ENCODE measurements at places on chromosomes 6 and 20.

DNA sequence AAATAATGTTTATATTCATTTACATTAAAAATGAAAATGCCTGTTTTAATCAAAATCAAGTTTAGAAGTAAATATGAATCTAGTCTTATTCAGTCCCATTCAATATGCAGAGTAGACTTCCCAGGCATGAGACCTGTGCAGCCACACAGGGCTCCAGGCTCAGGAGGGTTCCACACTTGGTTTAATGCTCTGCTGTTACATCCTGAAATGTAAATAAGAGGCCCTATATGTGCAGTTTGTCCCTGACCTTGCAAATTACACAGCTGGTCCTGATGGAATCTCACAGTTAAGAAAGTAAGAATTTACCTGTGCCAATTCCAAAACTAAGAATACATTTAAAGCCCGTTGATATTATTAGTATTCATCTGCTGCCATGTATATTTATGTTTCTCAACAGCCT is 79.4 kb downstream of the ARHGAP18 start:
- DNase-seq: no peak

GRCh38 chr6:24935366-24936152 is at the start of gene RIPOR2:
Gene RIPOR2, minus strand, starts transcription at chr6:24935960. Its CDS starts 62 bp downstream, at chr6:24935898.
- DNase-seq: no peak

DNA sequence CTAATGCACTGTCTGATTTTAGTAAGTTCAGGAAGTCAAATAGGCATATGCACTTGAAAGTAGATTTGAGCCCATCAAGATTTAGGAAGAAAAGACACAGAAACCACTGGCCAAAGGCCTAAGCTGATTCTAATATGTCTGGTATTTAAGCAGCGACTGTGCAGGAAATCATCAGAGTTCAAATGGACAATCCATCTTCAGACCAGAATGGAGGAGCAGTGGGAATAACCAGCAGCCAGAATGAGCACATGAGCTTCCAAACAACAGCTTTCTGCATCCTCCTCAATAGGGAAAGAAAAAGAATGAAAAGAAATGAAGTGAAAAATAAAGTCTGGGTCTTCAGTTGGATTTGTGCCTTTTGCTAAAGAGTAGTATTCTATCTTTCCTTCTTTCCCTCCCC is 50.6 kb downstream of the SOD2 start:
- DNase-seq: peak; percentile 20

- DNase-seq: peak; percentile 79
Observed at GRCh38 chr6:148144917-148145521, 197.6 kb upstream of the SASH1 start.

- peak; percentile 83 for DNase-seq
Observed at GRCh38 chr6:131765081-131765803, 42.6 kb upstream of the ENPP1 start.

DNA sequence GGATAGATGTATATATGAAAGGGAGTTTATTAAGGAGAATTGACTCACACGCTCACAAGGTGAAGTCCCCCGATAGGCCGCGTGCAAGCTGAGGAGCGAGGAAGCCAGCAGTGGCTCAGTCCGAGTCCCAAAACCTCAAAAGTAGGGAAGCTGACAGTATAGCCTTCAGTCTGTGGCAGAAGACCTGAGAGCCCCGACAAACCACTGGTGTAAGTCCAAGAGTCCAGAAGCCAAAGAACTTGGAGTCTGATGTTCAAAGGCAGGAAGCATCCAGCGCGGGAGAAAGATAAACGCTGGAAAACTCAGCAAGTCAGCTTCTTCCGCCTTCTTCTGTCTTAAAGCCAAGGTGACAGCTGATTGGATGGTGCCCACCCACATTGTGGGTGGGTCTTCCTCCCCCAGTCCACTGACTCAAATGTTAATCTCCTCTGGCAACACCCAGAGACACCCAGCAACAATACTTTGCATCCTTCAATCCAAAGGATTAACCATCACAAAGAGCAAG is 102.6 kb upstream of the GJE1 start:
- no peak for DNase-seq

GRCh38 chr6:34242252-34243130 is 5.8 kb downstream of the HMGA1 start:
- DNase-seq: no peak

DNA sequence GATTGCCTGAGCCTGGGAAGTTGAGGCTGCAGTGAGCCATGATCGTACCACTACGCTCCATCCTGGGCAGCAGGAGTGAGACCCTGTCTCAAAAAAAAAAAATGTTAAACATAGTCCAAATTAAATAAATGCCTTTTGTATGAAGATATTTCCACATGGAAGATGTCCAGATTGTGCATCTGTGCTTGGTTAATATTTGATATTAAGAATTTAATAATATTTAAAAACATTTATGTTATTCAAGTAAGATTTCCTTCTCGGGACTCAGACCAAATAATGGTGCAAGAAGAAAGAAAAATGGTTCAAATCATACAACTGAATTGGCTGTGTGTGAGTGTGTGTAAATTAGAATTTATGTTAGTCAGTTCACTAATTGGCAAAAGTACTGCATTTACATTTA is 202.5 kb downstream of the TBC1D7 start:
- no peak for DNase-seq

GRCh38 chr20:24853916-24854315 is 95.2 kb upstream of the CST7 start:
- no peak for DNase-seq

DNA sequence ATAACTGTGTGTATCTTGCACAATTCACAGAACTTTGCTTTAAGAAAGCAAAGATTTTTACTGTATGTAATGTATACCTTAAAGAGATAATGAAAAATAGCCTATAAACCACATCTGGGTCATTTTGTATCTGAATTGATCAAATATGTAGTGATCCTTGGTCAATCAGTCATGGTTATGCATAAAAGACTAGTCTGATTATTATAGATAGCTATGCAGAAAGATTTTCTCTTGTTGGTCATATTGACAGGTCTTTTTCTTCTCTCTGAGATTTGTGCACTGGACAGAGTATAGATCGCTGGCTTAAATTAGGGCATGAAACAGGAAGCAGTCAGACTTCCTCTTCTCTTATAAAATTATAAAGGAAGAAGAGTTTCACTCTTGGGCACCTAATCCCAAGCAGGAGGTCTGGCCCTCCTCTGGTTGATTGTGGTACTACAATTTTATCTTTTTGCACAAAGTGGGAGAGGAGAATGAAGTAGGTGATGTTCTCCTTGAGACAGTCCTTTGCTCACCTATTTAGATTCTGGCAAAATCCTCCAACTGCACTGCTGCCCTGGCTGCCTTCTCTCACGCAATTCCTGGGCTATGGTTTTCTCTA is 380.9 kb upstream of the RGS17 start:
- peak; percentile 66 for DNase-seq

- DNase-seq: peak; percentile 51
Observed at GRCh38 chr6:109768485-109768884, 77.4 kb downstream of the FIG4 start.

DNA sequence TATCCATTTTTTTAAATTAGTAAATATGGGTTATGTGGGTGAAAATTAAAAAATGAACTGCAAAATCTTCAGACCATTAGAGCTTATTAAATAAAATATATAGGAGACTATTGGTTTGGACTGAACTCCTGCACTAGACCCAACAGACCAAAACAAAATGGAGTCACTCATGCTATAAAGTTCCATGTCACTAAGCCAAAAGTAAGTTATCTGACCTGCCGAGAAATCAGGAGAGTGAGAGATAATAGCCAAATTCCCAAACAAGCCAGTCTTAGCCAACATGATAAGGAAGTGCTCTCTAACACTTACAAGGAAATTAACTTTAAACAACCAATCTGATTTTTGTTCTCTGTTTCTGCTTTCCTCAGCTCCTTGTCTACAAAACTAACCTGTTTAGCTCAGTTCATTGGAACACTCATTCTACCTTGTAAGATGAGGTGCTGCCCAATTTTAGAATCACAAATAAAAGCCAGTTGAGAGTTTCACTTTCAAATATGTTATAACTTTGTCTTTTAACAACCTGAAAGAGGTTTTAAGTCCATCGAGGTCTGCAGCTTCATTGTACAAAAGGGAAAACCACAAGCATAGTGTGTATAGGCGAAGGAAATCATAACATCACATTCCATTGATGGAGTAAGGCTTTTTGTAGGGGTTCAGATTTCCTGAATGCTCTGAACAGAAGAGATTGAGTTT is 220.5 kb downstream of the TENT5A start:
- no peak for DNase-seq

- no peak for DNase-seq
Observed at GRCh38 chr6:169343886-169344749, 90.5 kb upstream of the THBS2 start.

GRCh38 chr20:56268536-56268935 is 20.0 kb downstream of the MC3R start:
- no peak for DNase-seq

Measured in GM03348 (cell line).